ENCODE measurements at places on chromosomes 1 and 21. TPM values are rescaled to one million over a fixed set of nuclear protein-coding genes. Genes with fewer than 3 reads are reported as not detected.

Gene AKR7A2
- total RNA-seq, result 159 TPM

Gene NBPF6
- not detected for total RNA-seq

Gene IL10RB
- 35.3 TPM for total RNA-seq

Gene SPATA46
- total RNA-seq, result not detected

Gene CFH
- total RNA-seq, result 373 TPM

Gene BNIPL
- not detected for total RNA-seq

Gene RHBDL2
- not detected for total RNA-seq

Gene PRRX1
- 113 TPM for total RNA-seq
